Activated CD4-positive, alpha-beta T cell treated with anti-CD3 and anti-CD28 coated beads, Interleukin-10, Interleukin-2, amounts not matched to agents 100 ng/mL and 50 ng/mL, durations not matched to agents 16 hours and 8 hours (primary cell): ENCODE measurements at places on chromosomes 7 and 10.

- DNase-seq, result no peak
These were observed 52.7 kb upstream of the ELN start for GRCh38 chr7:73974948-73975926.

GRCh38 chr10:102420714-102421506 lies at the start of gene FBXL15:
Gene FBXL15 (plus strand): TSS chr10:102420836. CDS start chr10:102421130, 294 bp downstream.
- peak; percentile 97 for DNase-seq

DNA sequence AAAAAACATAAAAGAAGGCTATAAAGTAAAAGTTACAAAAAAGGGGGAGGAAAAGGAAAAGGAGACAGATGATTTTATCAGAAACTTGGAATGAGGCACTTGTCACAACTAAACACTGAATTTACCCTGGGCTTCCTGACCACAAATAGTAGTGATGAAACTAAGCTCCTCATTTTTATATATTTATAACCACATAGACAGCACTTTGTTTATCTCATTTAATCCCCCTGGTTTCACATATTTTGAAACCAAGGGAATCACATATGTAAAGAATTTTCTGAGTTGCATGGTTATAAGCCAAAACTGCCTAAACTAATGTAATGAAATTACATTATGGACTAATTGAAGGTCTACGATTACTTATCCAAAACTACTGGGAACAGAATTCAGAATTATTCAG lies 39.6 kb upstream of the MET start:
- DNase-seq, result no peak

GRCh38 chr7:67821116-67821515 lies 824.5 kb downstream of the TYW1 start:
- no peak for DNase-seq

GRCh38 chr10:114879541-114880158 lies 58.1 kb downstream of the FHIP2A start:
- DNase-seq, result peak; percentile 70

DNA sequence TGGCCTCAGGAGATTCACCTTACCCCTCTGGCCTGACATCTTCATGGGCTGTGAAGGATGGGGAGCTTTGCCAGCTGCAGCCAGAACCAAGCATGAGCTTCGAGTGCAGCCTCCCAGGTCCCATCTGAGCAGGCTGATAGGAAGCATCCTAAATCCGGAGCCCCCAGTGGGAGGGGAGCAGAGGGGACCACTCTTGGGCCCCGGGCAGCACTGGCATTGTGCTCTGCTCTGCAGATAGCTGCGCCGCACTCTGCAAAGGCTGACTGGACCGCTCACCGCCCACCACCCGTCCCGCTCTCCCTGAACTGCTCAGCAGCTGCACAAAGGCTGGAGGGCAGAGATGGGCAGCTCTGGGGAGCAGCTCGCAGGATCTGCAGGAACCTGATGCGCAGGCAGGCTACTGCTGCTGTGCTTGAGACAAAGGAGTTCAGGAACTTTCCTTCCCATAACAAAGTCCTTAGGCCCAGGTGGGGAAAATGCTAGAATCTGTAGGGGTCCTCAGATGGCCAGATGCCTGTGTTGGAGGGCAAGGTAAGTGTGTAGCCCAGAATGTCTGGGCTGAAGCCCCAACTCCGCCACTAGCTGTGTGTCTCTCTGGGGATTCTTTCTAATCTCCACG lies 51.8 kb downstream of the ARHGAP22 start:
- DNase-seq, result no peak

DNA sequence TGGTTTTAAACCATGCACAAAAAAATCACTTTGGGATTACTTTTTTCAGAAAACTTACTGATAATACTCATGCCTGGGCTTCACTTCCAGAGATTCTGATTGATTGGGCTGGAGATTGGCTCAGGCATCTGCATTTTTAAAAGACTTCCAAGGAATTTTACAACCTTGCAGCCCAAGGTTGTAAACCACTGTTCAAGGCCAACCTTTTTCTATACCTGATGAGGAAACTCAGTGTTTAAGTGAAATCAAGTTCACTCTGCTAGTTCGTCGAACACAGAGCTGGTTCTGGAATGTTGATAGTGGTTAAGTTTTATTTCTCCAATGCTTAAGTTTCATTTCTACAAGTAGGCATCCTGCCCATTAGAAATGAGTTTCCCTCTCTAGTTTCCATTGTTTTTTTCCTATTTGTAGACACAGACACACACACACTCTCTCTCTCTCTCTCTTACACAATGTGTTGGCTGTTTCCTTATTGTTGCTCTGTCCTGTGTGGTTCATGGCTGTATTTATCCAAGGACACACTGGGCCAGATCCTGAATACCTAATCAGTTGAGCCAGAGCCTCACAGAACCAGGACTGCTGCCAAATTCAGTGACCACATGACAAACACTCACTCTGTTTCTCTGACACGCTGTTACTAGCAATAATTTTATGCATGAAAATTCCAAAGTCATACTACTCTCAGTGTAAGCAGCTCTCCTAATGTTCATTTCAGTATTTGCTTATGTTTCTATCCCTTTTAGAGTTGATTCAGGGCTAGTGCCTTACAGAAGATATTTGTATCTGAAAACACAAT lies 3.7 kb upstream of the IFIT1B start:
- DNase-seq, result no peak

DNA sequence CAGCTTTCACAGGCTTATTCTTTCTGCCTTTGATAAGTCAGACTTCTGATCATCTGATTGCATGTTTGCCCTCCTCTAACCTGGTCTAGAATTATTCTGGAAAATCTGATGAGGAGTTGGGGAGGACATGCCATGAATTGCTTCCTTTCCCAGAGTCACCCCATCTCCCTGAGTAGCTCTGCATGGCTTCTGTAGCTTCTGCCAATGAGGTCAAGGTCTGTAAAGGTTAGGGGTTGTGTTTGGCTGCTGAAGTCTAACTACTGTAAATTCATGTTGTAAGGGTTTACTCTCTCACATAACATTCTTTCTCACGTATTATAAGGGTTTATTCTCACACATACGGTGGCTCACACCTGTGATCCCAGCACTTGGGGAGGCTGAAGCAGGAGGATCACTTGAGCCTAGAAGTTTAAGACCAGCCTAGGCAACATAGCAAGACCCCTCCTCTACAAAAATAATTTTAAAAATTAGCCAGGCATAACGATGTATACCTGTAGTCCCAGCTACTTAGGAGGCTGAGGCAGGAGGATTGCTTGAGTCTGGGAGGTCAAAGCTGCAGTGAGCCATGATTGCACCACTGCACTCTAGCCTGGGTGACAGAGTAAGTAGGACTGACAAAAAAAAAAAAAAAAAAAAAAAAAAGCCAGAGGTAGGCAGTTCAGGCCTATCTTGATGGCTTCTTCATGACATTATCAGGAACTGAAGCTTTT lies 10.7 kb downstream of the GSTO2 start:
- no peak for DNase-seq

- DNase-seq, result no peak
These were observed 182.2 kb upstream of the AOAH start for GRCh38 chr7:36906448-36906847.

DNA sequence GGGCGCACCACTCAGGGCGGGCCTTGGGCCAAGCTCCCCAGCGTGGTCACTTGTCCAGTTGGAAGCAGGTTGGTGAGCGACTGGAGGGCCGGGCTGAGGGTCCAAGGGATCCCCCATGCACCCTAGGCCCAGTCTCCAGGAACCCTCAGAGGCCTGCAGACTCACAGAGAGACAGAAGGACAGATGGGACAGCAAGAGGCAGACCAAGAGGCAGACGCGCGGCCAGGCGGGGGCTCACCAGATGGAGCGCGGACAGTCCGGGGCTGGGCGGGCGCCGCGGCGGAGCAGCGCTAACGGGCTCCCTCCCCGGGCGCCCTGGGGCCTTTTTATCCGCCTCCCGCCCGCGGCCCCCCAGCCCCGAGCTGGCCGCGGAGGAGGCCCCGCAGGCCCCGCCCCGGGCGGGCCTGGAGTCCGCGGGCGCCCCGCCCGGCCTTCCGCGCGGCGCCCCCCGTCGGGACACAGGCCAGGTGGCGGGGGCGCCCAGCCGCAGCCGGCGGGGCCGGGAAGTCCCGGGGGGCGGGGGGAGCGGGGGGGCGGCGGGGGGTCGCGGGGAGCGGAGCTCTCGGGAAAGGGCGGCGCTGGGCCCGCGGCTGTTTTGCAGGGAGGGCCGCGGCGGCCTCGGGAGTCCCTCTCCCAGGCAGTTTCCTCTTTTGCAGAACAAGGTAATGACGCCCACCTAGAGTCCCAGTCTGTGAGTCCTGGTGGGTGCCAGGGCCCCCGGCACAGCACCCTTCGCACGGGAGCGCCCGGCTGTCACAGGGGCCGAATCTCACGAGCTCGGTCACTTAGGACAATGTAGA lies at the start of gene LOXL4:
TSS of gene LOXL4 (minus strand) at position 301 of the 800 bp plus-strand sequence. CDS start 5,175 bp downstream, outside the sequence.
- DNase-seq, result no peak

GRCh38 chr10:109668154-109668665 lies 255.1 kb downstream of the XPNPEP1 start:
- no peak for DNase-seq

DNA sequence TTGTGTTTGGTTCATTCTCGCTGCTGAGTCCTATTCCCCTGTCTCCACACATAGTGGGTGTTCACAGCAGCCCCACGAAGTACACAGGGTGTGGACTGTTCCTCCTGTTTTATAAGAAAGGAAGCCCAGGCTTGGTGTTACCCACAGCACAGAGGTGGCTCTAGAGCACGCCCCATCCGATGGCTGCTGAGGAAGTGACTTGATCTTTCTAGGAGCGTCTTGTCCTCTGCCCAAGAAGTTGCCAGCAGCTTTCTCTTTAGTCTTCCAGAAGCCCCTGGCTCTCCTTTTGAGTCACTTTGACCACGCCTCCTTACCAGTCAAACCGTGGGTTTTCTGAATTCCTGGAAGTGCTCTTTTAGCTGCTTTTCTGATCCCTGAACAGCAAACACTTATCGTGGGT lies 94.0 kb downstream of the GRK5 start:
- DNase-seq, result peak; percentile 92

- DNase-seq, result no peak
These were observed 323.9 kb upstream of the GLI3 start for GRCh38 chr7:42560866-42561265.

- DNase-seq, result peak; percentile 75
These were observed at the start of gene GIMAP1 for GRCh38 chr7:150716368-150716767. Gene GIMAP1 (plus strand): TSS chr7:150716613. CDS start chr7:150719048, 2,435 bp downstream.

- no peak for DNase-seq
These were observed 203.1 kb upstream of the PCLO start for GRCh38 chr7:83365746-83366145.

DNA sequence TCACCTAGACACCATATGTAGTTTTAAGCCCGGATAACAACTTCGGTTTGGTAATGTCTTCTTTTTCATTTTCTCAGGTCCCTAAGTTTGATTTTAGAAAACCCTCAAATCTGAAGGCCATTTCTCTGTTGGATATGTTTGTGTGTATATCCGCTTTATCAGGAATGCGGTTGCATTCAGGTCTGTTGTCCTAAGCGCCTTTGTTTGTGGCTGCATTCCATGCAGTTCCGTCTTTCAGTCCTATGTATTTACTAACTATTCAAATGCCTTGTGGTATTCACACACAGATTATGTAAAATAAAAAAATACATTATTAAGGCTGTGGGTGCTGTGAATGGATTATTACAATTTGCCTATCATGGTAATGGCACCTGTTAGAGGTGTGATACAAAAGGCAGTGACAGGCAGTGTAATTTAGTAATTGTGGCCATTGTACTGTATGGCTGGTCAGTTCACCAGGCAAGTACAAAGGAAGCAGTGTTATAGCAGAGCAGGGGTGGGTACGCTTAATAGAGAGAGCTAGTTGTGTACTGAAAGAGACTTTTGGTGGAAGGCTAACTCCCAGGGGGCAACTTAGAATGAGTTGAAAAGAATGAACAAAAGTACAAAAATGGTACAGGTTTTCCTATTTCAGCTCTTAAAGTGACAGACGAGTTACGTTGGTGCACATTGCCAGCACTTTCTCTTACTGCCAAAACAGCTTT lies 136.4 kb downstream of the VTI1A start:
- no peak for DNase-seq

- DNase-seq, result peak; percentile 75
These were observed 26.7 kb downstream of the CYCS start for GRCh38 chr7:25098096-25099046.

GRCh38 chr7:77855371-77856083 lies 57.0 kb downstream of the PHTF2 start:
- DNase-seq, result no peak

DNA sequence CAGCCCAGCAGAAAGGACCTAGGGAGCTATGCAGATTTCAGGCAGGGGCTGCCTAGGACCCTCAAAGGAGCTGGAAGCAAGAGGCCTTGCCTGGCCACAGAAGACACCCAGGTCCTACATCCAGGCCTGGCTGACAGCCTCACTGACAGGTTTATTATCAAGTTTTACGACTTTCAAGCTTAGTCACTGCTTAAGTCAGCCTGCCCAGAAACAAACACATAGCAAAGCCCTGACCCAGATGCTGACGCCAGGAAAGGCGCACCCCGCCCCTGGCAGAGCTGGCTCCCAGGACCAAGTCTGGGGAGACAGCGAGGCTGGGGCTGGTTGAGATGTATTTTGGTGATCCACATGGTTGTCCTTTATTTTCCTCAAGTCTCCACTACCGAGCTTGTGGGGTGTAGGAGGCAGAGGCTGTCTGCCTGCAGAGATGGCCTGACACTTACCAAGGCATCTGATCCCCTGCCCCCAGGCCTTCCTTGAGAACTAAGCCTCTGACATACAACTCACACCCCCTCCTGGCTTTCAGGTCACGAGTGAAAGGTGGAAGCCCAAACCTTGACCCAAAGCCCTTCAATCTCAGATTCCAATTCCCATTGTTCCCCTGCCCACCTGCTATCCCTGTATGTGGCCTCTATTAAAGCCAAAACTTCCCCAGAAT lies 80.7 kb upstream of the EMX2 start:
- DNase-seq, result no peak

DNA sequence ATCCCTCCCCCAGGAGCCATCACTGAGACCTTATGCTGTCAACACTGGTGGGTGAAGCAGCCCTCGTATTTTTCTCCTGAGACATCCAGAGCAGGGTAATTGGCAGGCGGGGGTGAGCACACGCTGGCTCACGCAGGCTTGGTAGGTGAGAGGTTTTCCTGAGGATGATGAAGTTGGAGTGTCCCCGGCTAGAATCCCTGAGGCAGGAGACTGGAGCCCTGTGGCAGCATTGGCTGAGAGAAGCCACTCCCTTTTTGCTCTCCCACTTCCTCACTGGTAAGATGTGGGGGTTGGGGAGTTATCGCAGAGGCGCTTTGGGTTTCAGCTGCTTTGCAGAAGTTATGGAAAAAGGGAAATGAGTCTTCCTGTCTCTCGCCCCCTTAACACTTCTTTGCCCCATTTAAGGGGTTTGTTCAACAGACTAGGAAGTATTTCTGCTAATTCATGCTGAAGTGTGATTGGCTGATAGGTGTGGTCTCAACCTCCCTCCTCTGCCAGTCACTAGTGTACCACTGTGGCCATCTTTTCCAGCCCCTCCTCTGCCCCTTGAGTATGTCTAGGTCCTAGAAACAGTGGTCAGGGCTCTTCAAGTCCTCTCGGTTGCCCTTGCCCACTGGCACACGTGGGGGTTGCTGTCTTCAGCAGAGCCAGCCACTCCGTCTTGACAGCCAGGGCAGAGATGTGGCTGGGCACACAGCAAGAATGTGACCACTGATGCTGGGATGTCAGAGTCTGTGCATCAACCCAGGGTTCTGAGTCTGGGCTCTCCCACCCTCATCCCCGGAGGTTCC lies 5.7 kb downstream of the ARPC1B start:
- DNase-seq, result peak; percentile 72

- no peak for DNase-seq
These were observed 490.8 kb upstream of the CELF2 start for GRCh38 chr10:10526846-10527245.

- DNase-seq, result no peak
These were observed 4.6 kb downstream of the ZNF853 start for GRCh38 chr7:6619961-6620360.

GRCh38 chr7:101104799-101105198 lies 19.5 kb downstream of the TRIM56 start:
- no peak for DNase-seq

- no peak for DNase-seq
These were observed 266.2 kb downstream of the CREB5 start for GRCh38 chr7:28678431-28678965.

GRCh38 chr7:130218806-130219620 lies 11.4 kb downstream of the SSMEM1 start:
- no peak for DNase-seq
